ENCODE measurements at places on chromosomes 6 and 20.

DNA sequence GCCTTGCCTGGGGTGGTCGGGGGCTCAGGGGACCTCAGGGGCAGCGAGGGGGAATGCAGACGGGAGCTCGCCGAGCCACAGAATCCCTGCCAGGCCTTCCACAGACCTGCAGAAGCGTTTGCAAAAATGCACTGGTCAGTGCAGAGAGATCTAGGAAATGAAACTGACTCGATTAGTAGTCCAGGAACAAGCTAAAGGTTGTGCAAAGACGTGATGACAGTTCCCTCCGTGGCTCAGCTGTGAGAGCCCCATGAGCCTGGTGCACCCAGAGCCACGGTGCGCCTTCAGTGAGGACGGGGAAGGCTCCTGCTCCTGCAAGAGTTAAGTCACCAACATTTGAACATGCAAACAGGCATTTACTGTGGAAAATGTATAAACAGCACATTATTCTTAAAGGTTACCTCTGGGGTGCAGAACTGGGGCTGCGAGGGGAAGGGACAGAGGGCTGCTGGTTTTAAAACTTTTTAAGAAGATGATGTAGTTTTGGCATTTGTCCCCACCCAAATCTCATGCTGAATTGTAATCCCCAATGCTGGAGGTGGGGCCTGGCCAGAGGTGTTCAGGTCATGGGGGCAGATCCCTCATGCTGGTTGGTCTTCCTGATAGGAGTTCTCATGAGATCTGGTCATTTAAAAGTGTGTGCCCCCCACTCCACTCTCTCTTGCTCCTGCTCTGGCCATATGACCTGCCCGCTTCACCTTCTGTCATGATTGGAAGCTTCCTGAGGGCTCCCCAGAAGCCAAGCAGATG, 147.3 kb downstream of the DLL1 start:
- DNase-seq = peak; percentile 8

DNA sequence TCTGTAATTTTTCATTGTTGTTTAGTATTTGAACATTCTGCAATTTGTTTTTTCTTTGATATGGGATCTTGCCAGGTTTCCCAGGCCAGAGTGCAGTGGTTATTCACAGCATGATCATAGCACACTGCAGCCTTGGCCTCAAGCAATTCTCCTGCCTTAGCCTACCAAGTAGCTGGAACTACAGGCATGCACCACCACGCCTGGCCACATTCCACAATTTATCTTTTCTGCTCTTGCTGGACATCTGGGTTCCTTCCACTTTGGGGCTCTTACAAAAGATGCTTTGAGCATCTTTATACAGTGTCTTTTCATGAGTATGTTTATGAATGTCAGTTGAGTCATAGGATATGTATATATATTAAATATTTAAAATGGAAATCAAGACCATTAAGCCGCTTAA, 42.0 kb downstream of the PGM3 start:
- DNase-seq = no peak

GRCh38 chr20:60667641-60668040, 584.4 kb upstream of the CDH4 start:
- DNase-seq = no peak

DNA sequence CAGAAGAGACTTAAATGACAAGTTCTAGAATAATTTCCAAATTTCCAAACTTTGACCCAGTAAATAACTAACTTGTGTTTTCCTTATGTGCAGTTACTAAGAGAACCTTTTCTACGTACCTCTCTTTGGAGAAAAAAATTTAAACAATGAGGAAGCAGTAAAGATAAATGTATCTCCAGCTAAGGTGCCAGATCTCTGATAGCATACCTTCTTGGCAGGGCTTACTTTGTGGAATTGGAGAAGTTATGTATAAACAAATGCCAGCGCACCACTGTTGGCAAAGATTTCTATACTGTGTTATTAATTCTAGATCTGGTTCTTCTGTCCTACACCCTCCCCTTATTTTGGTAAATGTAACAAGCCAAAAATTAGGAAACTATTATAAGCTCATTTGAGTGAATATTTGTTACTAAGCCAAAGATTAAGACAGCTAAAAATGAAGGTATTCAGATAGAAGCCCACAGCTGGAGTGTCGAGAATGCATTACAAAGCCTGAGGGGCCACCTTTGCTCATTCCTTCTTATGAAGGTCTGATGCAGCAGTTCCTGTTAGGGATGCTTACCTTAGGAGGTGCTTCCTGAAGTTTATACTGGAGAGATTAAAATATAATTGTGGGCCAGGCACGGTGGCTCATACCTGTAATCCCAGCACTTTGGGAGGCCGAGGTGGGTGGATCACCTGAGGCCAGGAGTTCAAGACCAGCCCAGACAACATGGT, 373.1 kb upstream of the SOX4 start:
- no peak for DNase-seq

DNA sequence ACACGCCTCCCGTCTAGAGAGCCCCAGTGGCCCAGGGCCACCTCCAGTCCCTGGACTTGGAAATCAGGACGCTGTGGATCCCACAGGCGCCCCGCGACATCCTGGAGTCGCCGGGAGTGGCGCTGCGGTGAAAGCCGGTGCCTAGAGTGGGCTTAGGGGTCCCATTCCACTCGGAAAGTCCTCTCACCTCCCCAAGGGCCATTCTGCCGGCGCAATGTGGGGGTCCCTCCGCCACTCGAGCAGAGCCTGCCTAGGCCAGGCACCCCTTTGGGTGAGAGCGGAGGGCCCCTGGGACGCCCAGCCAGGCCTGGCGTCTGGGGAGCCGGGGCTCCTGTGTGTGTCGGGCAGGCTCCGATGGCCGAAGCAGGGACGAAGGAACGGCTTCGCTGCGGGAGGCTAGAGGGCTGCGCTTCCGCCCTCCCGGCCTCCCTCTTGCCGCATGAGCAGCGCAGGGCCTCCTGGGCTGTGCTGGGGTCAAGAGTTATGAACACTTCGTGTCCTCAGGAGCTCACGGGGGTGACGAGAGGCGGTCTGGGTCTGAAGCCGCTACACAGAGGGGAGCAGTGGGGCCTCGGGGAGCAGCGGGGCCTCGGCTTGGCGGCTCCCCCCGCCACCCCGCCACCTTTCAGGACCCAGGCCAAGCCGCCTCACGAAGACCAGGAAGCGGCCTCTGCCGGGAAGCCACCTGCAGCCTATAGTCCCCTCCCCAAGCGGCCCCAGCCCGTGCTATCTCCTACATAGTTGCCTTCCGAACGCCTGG, 13.6 kb downstream of the POU3F2 start:
- DNase-seq = peak; percentile 62

GRCh38 chr6:141551318-141551717, 581.4 kb upstream of the GJE1 start:
- no peak for DNase-seq

DNA sequence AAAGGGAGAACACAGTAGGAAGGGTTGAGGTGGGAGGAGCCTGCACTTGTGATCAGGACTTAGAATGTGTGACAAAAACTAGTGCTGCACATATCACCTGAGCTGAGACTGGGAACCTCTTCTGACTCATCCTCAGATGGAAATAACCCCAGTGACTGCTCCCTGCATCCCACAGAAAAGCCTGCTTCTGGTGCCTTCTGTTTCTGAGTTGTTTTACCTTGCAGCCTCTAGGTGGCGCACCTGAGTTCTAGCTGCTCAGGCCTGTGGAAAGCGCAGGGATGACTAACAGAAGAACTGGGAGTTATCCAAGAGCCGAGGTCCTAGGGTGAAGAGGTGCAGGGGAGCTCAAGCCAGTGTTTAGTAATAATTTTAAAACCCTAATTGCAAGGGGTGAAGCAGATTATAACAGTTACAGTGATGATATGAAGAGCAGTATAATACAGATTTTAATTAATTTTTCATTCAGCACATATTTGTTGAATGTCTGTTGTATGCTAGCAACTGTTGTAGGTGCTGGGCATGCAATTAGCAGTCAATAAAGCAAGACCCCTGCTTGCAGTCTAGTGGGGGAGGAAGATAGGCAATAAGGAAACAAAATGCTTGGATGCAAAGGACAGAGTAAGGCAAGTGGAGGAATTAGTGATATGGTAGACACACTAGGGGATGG, 302.5 kb downstream of the DHX35 start:
- DNase-seq = peak; percentile 39

GRCh38 chr6:20416567-20417345, 15.1 kb downstream of the E2F3 start:
- DNase-seq = no peak

DNA sequence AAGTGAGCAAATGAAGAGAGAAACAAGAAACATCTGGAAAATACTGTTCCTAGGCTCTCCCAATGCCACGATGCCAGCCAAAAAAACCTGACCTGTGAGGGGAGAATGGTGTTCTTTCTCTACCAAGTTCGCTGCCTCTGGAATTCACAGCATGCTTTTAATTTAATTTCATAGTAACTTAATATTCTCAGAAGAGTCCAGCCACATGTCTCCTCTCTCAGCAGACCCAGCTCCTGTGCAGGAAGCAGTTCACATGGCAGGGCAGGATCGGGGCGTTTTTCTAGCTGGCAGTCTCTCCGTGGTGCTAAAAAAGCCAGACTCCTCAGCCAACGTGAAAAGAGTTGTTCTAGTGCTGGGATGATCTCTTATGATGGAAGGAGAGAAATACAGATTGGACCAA, 57.5 kb downstream of the BFSP1 start:
- no peak for DNase-seq

- DNase-seq = no peak
Observed at GRCh38 chr6:149190224-149190831, 127.2 kb upstream of the TAB2 start.

DNA sequence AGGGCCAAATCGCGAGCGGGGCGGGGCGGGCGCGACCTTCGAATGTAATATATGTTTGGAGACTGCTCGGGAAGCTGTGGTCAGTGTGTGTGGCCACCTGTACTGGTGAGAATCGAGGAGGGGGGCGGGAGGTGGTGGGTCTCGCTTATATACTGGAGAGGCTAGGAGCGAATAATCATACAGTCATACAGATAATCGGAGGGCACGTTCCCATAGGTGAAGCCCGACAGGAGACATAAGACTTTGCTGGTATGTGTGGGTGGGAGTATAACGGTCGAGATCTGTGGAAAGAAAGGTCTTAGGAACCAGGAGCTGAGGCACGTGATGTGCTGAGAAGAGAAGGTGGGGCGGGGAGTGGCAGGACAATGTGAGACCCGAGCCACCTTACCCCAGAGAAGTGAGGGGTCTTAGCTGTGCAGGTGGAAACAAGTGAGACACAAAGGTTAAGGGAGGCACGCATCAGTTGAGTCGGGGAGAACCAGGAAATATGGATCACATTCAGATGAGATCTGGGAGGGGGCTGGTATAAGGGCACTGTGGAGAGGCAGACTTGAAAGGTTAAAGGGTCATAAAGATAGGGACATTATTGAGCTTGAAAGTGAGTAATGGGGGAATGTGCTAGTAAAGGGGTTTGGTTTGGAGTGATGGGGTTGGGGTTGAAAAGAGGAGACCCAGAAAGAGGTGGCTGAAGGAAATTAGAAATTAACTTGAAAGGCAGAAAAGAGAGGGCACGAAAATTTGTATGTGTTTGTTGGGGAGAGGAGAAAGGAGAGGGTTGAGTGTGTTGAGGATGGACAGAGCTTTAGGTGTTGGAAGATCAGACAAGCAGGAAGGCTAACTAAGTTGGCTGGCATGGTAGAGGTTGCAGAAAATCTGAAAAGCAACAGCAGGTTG, 589 bp downstream of the RNF5 start:
- DNase-seq = no peak

DNA sequence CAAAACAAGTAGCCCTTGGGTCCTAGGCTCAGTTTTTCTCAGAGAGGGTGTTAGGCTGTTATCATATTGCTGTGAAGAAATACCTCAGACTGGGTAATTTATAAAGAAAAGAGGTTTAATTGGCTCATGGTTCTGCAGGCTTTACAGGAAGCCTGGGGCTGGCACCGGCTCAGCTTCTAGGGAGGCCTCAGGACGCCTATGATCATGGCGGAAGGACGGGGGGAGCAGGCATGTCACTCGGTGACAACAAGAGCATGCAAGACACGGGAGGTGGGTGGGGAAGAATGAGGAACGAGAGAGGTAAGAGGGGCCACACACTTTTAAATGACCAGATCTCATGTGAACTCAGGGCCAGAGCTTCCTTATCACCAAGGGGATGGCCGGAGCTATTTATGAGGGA, 26.9 kb downstream of the CDH26 start:
- DNase-seq = no peak

GRCh38 chr20:32332614-32333013, 25.5 kb upstream of the ASXL1 start:
- DNase-seq = no peak

DNA sequence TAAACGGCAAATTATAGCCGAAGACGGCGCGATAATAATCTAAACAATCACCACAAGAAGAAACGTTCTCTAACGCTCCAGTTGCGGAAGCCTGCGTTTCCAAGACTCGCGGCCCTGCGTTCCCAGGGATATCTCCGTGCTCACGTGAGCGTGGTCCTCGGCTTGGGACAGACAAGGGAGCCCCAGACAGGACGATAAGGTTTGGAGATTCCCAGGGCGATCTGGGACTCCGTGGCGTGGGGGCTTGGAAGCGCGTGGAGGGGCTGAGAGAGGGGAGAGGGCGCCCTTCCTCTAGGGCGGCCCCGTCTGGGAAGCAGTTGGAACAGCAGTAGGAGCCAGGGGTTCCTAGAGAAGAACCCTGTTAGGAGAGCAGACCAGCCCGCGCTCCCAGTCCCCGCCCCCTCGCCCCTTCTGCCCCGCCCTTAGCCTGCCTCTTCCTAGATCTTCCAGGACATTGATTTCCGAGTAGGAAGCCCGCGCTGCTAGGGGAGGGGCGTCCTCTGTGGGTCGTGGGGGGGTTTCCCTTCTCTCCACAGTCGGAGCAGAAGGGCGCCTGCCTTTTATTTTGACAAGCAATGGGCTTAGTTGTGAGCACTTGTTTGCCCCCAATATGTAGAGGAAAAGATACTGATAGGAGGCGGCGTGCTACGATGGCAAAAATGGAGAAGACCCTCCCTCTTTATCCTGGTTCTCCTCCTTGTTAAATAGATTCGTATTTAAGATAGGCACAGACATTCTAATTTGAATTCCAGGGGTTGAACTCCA, 10.6 kb downstream of the NRN1 start:
- DNase-seq = peak; percentile 61

GRCh38 chr6:38588631-38589366, 50.9 kb downstream of the BTBD9 start:
- DNase-seq = no peak
